ENCODE measurements at places on chromosomes 4 and X. TPM values are rescaled to one million over a fixed set of nuclear protein-coding genes. Genes with fewer than 3 reads are reported as not detected.

Gene CXXC4
- under 0.01 TPM for total RNA-seq

DNA sequence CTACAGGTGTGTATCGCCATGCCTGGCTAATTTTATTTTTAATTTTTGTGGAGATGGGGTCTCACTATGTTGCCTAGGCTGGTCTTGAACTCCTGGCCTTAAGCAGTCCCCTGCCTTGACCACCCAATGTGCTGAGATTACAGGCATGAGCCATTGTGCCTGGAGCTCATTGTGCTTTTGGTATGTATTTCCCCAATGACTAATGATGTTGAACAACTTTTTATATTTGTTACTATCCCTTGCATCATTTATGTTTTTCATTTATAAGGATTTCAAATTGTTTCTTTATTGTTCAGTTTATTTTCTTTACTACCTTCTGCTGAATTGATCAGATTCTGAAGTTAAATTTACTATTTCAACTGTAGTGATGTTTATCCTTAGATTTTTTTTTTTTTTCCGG is 199.7 kb downstream of the CEP135 start:
- H3K36me3 ChIP-seq: no peaks in the 10 kb centered on the region
- H3K4me1 ChIP-seq: no peaks in the 10 kb centered on the region
- no peak for DNase-seq
- no peaks in the 10 kb centered on the region for H3K27me3 ChIP-seq

Gene HAUS3
- total RNA-seq: 4.3 TPM

- H3K36me3 ChIP-seq: peaks cover 31% of the 10 kb centered on the region
- H3K27me3 ChIP-seq: no peaks in the 10 kb centered on the region
Measured at GRCh38 chrX:2484256-2484655, 16.5 kb downstream of the DHRSX start.
